ENCODE measurements at places on chromosomes 12 and 14.

- no peak for DNase-seq
Measured at GRCh38 chr12:46944088-46944487, 118.3 kb upstream of the SLC38A4 start.

DNA sequence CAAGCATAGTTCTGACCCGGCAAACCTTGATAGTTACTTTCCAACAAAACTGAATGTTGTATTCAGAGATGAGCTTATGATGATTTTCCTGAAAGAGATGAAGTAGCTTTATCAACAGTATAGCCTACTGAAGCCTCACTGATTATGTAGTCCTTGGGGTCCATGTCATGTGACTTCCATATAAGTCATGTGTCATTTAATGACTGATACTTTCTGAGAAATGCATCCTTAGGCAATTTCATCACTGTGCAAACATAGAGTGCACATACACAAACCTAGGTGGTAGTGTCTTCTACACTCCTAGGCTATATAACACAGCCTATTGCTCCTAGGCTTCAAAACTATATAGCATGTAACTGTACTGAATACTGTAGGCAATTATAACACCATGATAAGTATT is 28.5 kb upstream of the TUBA1C start:
- no peak for DNase-seq

GRCh38 chr12:114006482-114007425 is 40.6 kb upstream of the RBM19 start:
- DNase-seq = no peak

DNA sequence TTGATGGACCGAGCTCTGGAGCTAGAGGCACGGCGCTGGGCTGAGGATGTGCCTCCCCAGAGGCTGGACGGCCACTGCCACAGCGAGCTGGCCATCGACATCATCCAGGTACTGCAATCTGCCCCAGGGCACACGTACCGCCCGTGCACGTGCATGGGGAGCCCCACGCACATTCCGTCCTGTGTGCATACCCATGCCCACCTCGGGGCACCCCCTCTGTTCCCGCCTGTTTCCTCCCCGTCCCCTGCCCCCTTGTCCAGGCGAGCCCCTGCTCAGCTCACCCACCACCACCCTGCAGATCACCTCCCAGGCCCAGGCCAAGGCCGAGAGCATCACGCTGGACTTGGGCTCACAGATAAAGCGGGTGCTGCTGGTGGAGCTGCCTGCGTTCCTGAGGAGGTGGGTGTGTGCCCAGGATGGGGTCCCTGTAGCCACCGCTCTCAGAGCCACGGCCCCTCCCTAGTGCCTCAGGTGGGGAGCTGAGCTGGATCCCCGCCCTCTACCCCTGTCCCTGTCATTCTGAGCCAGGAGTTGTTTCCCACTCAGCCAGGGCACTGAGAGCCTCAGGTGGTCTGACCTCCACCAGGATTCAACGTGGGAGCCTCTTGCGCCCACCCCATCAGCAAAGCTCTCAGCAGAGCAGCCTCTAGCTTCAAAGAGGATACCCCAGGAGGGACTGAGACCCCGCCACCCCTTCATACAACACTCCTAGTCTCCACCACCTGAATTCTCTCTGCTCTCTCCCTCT is 6.9 kb downstream of the TNFAIP2 start:
- DNase-seq = no peak

DNA sequence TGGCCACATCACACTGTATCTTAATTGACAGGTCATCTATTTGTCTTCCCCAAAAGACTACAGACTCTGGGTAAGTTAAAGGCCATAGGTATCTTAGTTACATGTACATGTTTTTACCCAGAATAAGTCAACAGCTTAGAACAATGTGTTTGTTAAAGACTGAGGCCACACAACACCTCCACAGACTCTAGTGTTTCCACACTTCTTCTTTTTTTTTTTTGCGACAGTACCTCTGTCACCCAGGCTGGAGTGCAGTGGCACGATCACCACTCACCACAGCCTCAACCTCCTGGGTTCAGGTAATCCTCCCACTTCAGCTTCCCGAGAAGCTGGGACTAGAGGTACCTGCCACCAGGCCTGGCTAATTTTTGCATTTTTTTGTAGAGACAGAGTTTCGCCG is 1.3 kb downstream of the GPN3 start:
- no peak for DNase-seq

DNA sequence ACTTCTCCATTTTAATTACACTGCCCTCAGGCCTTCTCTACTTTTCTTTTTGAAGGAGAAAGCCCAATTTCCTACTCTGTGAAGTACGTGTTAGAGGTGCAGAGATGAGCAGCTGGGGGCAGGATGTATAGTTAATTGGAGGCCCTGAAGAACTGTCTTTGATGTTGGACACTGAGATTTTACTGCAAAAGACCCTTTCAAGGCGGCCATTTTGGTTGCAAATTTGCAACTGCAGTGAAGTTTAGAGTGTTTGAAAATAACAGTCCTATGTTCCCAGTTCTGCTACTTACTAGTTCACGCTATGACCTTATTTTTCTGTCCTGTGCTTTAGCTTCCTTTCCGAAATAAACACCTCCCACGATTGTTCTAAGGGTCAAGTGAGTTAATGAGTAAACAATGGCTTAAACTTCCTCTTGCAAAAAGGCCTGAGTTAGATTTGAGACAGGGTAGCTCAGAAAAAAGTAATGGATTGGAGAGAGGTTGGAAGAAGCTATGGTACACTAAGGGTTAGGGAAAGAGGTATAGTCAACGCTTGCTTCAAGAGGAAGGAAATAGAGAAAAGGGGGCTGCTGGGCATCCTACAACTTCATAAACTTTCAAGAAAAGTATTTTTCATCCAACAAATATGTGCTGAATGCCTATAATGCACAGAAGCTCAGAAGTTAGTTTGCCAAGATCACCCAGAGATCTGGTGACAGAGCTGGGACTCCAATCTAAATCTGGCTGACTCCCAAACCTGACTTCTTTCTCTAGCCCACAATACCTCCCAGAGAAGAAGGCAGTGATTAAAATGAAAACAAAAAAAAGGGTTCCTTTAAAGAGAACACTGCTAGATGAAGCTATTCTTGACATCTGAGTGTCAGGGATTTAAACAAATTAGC is 26.4 kb upstream of the DICER1 start:
- DNase-seq = no peak

DNA sequence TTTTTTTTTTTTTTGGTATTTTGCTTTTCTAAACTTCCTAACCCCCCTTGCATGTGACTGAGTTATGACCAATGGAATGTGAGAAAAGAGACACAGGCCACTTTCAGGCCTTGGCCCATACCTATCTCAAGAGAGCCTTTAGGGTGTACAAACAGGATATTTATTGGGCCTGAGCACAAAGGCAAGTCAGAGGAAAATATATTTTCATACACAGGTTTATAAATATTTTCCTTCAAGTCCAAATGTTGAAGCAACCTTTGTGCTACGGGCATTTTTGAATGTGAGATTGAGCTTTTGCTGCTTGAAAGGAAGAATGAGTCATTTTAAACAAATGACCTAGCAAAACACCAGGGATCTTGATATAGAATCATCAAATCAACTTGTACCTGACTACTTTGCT is 228.6 kb upstream of the E2F7 start:
- no peak for DNase-seq

DNA sequence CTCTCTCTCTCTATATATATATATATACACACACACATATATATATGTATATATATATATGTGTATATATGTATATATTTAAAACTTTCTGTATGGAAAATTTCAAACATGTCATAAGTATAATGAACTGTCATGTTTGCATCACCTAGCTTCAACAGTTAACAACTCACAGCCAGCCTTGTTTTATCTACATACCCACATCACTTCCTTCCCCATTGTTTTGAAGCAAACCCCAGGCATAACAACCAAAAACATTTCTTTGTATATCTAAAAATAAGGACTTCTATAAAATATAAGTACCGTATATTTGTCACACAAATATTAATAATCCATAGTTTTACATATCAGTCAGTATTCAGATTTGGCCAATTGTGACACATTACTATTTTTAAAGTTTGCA is 57.4 kb downstream of the PAPOLA start:
- no peak for DNase-seq

DNA sequence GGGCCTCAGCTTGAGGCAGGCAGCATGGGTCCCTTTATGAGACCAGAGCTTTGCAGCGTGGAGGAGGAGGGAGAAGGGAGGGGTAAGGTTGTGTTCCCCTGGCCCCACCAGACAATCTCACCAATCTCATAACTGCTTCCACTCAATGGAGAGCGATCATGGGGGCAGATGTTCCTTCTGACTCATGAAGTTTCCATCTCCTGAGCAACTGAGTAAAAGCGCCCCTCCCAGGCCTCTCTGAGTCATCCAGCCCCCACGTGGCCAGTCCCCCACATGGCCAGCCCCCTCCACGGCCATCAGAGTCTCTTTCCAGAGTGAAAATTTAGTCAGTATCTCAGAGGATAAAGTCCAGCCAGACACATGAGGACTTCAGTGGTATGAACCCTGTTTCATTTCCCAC is 39.2 kb upstream of the PLXNC1 start:
- DNase-seq = no peak

DNA sequence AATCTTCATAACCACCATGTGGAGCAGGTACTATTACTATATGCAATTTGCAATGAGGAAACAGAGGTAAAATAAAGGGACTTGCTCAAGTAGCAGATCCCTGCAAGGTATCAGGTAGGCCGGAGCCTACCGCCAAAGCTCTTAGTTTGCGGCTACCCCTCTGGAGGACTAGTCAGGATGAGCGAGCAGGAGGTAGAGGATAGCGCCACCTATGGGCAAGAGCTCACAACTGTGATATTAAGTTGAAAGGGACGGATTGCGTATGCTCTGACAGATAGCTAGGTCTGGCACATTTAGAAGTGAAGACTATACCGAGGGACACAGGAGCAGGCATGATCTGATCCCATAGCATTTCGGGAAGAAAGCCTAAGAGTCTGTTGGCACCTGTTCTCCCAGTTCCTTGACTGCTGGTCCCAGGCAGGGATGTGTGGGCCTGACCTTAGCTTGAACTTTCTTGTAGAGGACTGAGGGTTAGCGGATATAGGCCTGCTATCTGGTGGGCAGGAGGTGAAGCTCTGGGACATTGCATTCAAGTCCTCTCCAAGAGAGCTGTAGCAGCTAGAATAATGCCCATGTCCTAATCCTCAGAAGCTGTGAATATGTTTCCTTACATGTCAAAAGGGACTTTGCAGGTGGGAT is 48.0 kb downstream of the SLC17A8 start:
- DNase-seq = peak; percentile 32

GRCh38 chr14:76698191-76698590 is 63.1 kb upstream of the VASH1 start:
- no peak for DNase-seq

DNA sequence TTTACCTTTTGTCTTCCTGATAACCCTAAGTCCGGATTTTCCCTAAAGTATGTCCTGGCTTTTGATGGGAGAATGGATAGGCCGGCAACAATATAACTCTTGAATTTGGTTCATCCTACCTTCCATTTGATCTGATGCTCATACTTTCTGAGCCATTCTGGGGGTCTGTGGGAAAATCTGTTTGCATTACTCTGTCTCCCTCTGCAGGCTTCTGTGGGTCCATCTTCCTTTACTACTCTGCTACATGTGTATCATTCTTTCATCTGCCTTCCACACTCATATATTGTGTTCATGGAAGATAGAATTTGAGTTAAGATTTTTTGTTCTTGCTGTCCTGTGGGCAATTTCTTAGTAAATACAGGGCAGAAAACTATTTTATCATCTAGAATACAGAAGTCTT is 101.5 kb downstream of the NAV3 start:
- DNase-seq = no peak

DNA sequence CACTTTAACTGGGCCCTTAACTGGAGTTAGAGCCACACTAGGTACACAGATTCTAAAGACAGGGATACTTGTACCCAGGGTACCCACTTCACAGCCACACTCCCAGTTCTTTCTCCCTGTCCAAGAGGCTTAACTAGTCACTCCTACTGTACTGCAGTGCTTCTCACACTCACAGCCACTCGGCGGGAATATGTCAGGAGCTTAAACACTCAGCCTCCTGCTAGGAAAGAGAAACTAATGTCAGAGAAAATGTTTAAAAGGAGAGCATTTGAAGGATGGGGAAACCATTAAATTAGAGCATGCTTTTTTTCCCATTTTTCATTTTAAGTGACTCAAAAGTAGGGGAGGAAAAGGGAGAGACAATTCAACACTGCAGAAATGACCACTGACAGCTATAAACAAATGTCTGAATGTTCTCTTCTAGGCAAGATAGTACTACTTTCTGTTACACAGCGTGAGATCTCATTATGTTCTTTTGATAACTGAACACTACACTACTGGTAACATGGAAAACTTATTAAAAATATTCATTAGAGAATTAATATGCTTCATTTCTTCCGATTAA is 22.9 kb upstream of the MDM1 start:
- DNase-seq = no peak

GRCh38 chr14:51738754-51739153 is 87.0 kb downstream of the FRMD6 start:
- no peak for DNase-seq

DNA sequence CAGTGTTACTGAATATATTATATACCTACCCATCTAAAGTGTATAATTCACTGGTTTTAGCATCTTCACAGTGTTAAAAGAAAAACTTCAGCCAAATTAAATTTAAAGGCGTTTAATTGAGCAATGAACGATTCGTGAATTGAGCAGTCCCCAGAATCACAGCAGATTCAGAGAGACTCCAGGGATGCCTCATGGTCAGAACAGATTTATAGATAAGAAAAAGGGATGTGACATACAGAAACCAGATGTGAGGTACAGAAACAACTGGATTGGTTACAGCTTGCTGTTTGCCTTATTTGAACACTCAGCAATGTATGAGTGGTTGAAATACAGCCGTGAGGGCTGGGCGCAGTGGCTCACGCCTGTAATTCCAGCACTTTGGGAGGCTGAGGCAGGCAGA is 84.6 kb downstream of the WNK1 start:
- no peak for DNase-seq

DNA sequence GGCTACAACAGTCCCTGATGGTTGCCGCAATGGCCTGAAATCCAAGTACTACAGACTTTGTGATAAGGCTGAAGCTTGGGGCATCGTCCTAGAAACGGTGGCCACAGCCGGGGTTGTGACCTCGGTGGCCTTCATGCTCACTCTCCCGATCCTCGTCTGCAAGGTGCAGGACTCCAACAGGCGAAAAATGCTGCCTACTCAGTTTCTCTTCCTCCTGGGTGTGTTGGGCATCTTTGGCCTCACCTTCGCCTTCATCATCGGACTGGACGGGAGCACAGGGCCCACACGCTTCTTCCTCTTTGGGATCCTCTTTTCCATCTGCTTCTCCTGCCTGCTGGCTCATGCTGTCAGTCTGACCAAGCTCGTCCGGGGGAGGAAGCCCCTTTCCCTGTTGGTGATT is 16.9 kb downstream of the GPRC5A start:
- no peak for DNase-seq

GRCh38 chr14:75123991-75124390 is 2.9 kb downstream of the NEK9 start:
- DNase-seq = no peak
